Stimulated activated CD4-positive, alpha-beta T cell treated with anti-CD3 and anti-CD28 coated beads, TNF-alpha, amount 100 ng/mL, for 48 hours (primary cell): ENCODE measurements at places on chromosomes 4 and X.

DNA sequence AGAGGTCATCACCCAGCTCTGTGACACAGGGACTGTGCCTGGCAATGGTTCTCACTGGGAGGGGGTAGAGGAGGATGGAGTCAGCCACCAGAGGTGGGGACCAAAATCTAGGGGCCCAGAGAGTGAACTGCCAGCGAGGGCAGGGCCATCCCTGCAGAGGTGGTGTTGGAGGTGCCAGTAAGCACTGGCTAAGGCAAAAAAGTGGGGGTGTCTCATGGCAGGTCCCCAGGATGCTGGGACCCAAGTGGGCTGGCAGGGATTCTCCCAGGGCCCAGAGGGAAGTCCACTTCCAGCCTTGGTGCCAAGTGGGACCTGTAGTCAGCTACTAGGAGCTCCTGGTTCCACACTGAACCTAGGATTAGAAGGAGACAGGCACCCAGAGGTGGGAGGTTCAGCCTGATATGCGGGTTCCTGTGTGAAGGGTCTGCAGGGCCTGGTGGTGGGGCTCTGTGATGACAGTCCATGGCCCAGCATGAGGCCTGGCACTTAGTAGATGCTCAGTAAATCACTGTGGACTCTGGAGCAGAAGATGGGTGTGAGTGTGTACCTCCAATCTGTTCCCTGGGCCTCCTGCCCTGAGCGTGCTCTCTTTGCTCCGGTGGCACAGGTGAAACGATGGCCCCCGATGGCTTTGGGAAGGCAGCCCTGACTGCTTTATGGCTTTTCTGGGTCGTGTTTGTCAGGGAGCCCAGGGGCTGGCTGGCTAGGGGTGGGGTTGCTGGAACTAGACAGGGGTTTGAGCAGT, 81.5 kb downstream of the PSAPL1 start:
- DNase-seq = no peak

DNA sequence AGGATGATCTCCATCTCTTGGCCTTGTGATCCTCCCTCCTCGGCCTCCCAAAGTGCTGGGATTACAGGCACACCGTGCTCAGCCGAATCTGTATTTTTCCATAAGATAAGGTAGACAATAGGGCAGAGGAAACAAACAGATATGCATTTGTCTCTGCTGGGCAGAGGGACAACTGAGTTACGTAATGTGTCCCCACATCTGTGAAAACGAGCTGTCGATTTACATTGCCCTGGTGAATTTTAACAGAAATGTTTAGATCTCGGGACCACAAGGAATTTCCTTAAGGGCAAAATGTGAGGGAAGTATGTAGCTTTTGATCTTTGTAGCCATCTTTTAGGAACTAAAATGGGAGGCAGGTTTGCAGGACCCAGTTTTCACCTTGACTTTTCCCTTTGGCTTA, 189.7 kb downstream of the TRIML1 start:
- no peak for DNase-seq

DNA sequence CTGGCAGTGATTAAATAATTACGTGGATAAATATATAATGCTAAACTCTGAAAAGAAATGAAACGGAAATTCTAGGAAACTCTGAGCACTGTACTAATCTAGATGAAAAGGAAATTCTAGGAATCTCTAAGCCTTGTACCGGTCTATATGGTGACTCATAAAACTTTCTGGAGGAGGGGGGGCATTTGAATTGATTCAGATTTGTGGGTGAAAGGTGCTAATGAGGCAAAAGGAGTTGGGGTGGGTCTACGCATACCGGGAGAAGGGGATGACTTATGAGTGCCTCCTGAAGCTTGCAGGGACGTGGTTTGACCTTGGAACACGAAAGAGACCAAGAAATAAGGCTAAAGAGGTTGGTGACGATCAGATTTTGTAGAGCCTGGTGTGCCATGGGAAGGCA, 151.7 kb upstream of the CASK start:
- no peak for DNase-seq

DNA sequence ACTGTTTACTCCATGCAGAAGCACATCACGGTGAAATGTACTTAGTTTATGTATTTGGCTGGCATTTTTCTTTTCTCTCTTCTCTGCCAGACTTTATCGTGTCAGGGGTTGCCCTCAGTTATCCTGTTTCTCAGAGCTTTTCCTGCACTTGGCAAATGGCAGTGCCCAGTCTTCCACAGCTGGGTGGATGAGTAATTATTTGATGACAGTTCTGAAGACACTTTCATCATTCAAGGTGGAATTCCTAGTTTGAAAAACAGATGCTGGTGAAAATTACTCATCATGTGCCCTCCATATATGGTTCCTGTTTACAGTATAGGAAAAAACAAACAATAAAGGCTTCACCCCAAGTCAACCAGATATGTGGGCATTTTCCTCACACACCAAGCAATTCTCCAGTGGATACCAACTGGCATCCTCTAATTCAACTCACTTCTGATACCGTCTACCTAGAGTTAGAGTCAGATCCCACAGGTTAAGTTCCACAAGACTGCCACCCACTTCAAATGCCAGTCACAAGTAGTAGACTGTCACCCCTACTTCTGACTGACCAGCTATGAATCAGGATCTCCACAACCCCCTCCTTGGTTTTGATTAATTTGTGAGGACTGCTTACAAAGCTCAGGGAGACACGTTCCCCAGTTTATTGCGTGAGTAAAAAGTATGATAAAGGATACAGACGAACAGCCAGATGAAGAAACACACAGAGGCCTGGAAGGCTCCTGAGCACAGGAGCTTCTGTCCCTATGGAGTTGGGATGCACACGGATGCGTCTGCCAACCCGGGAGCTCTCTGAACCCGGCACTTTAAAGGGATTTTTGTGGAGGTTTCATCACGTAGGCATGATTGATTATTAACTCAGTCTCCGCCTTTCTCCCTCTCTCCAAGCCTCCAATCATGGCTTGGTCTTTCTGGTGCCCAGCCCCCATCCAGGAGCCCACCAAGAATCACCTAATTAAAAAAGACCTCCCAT, 72.9 kb downstream of the CLDN34 start:
- DNase-seq = no peak

GRCh38 chr4:40918330-40918729, 168.6 kb downstream of the NSUN7 start:
- no peak for DNase-seq

GRCh38 chr4:19038231-19038630, 1016.7 kb upstream of the LCORL start:
- DNase-seq = no peak

- no peak for DNase-seq
Measured at GRCh38 chr4:33262824-33263223, 2542.7 kb downstream of the PCDH7 start.

GRCh38 chr4:181007751-181008150, 1235.5 kb upstream of the TENM3 start:
- no peak for DNase-seq

DNA sequence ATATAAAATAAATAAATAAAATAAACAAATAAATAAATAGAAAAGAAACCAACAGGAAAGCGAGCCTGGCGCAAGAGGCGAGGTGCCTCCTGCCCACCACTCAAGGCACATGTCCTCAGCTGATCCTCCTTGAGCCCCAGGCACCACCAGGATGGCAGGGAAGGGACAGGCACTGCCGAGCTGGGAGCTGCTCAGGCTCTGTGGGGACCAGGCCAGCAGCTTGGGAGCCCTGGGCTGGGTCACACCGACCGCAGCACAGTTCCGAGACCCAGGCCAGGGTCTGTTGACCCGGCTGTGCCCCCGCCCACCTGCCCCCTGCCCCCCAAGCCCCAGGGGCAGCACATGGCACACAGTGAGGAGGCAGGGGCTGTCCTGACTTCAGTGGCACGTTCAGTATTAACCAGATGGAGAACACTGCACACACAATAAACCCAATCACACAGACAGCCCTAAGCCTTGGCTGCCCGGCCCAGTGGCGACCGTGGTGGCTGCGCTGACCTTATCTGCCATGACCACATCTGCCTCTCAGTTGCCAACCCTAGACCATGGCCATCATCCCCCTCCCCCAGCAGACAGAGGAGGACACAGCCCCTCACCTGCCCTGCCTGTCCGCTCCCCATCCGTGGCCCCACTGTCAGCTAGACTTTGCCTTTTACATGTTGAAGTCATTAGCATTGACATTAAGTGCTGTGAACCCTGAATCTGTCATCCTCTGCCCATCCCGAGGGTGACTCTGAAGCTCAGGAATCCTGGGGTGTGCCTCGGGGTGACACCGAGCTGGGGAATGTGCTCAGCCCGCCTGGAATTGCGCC, 2.9 kb upstream of the TREX2 start:
- no peak for DNase-seq

DNA sequence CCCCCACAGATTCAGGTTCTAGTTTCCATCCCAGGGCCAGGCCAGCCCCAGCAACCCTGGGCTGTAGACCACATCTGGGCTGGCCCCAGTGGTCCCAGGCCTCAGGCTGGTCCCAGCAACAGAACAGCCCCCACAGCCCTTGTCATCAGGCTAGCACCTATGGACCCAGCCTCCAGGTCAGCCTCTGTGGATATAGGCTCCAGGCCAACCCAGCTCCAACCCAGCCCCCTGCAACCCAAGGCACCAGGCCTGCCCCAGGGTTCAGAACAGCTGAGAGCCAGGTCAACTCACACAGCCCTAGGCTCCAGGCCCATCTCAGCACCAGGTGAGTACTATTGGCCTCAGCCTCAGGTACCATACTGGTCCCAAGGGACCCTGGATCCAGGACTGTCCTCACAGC, 155.3 kb downstream of the PWWP3B start:
- no peak for DNase-seq

DNA sequence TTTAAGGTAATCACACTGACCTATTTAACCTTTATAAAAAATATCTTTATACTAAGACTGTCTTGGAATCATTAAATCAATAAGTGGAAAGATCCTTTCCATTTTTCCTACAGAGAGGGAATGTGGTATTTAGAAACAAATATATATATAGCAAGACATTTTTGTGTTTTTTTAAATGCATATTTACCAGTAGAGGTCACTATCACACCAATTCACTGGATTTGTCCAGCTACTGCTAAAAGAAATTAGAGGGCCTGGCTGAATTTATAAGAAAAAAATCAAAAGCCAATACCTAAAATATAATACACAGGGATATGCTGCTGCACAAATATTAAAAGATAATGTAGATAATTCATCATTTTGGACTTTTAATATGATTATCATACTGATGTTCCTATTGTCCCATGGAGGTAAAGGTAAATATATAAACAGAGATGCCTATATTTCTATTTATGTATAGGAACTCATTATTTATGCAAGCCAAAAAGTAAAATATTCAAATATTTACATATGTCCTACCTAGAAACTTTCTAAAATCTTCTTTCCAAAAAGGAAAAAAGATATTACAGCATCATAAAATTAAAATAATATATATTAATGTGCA, 69.5 kb downstream of the PDE5A start:
- no peak for DNase-seq

- no peak for DNase-seq
Measured at GRCh38 chr4:66837279-66837922, 707.9 kb downstream of the CENPC start.

GRCh38 chrX:27444093-27444908, 18.8 kb downstream of the PPP4R3C start:
- DNase-seq = no peak

- no peak for DNase-seq
Measured at GRCh38 chr4:166293556-166293955, 420.5 kb downstream of the TLL1 start.

GRCh38 chr4:145614233-145614610, 5.0 kb upstream of the MMAA start:
- no peak for DNase-seq

GRCh38 chr4:40845154-40845835, 95.5 kb downstream of the NSUN7 start:
- DNase-seq = no peak

DNA sequence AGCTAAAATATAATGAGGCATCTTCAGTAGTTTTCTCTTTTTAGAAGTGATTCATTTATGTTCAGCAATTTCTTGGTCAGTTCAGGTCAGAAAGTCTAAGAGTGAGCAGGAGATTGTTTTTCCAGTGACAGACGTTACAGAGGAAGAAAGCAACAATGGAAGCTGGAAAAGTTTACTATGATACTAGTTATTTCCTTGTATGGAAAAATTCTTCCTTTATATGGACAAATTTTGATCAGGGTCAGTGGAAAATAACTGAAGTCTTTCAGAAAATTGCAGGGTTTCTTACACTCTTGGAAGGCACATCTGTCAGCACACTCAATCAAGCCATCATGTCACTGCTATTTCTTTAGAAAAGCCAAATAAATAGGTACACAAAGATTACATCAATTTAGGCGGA, 1120.7 kb downstream of the FAT4 start:
- no peak for DNase-seq

DNA sequence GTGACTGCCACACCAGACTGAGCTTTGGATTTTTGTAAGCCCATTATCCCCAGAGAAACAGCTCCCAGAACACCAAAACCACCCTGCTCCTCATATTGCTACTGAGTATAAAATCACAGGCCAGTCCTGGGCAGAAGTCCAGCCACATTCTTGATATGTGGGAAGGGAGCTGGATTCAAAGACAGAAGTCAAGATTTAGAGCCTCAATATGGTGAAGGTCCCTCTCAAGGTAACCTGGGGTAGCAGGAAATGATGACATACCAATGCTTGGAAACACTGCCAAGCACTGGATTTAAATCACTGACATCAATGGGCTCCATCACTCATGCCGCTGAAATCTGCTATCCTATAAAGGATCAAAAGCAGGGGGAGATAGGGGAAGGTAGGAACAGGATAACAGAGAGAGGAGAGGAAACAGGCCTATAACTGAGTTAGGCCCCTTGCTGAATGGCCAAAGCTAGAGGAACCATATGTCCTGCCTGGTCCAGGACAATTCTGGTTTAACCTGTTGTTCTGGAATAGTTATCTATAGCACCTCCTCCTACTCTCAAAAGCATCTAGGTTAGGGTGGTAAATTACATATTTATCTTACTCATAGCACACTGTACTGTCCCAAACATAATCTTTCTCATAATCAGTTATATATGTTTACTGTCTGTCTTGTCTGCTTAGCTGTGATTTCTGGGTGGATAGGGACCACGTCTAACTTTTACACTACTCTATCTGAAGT, 83.7 kb upstream of the NHS start:
- no peak for DNase-seq

- no peak for DNase-seq
Measured at GRCh38 chr4:16790508-16790907, 107.9 kb downstream of the LDB2 start.

GRCh38 chr4:15936495-15936894, 2.0 kb downstream of the FGFBP1 start:
- no peak for DNase-seq

DNA sequence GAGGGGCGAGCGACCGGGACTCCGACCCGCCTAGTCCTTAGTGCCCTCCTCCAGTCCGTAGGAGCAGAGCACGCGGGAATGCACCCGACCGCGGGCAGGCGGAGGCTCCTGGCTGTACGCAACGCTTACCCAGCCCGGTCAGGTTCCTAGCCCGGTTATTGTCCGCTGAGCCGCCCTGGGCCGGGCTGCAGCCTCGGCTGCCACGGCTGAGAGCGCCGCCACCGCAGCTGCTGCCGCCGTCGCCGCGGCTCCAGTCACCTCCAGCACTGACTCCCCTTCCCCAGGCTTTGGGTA, at the start of gene AMER1:
TSS of gene AMER1 (minus strand) at position 268 of the 294 bp plus-strand sequence. CDS start 12,422 bp downstream, outside the sequence.
- no peak for DNase-seq

- no peak for DNase-seq
Measured at GRCh38 chrX:27336466-27337091, 126.6 kb downstream of the PPP4R3C start.
